ENCODE measurements at places on chromosomes 1 and 21.

DNA sequence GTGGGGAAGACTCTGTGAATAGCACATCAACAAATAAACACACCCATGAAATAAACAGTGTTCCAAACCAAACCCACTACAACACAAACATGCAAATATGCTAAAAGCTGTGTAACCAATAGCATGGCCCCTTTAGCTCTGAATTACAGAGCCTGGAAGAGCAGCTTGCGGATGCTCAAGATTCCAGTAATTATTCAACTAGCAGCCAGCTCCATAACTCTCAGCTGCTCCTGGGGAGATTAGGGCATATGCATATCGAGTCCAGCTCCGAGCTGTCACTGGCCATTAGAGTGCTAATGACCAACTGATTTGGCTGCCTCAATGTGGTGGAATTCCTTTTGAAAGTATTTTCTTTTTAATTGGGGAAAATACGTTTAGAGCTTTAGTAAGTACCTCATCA is 207.1 kb downstream of the HHAT start:
- no peak for DNase-seq

- DNase-seq, result no peak
Observed at GRCh38 chr1:57796616-57797015, 372.8 kb upstream of the DAB1 start.

DNA sequence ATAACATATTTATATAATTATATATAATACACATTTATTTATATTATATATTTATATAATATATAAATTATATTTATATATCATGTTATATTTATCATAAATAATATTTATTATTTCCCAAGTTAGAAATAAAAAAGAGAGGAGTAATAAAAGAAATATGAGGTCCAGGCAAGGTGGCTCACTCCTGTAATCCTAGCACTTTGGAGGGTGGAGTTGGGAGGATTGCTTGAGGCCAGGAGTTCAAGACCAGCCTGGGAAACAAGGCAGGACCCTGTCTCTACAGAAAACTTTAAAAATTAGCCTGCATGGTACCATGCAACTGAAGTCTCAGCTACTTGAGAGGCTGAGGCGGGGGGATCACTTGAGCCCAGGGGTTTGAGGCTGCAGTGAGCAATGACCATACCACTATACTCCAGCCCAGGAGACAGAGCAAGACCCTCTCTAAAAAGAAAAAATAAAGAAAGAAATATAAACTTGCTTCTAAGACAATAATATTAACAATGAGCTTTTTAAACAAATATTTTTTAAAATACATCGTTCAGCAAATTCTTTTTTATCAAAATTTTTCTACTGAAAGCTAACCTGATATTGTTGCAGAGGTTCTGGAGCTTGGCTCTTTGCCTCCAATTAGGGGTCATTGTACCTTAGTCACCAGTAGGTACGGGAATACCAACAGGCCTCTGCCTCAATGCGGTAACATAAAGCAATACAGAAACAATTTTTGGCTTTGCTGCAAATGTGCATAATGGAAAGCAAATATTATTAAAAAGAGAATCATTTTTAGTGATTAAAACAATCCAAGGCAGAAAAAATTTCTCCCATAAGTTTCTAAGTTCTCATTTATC is 290.0 kb downstream of the SETD4 start:
- DNase-seq, result no peak

DNA sequence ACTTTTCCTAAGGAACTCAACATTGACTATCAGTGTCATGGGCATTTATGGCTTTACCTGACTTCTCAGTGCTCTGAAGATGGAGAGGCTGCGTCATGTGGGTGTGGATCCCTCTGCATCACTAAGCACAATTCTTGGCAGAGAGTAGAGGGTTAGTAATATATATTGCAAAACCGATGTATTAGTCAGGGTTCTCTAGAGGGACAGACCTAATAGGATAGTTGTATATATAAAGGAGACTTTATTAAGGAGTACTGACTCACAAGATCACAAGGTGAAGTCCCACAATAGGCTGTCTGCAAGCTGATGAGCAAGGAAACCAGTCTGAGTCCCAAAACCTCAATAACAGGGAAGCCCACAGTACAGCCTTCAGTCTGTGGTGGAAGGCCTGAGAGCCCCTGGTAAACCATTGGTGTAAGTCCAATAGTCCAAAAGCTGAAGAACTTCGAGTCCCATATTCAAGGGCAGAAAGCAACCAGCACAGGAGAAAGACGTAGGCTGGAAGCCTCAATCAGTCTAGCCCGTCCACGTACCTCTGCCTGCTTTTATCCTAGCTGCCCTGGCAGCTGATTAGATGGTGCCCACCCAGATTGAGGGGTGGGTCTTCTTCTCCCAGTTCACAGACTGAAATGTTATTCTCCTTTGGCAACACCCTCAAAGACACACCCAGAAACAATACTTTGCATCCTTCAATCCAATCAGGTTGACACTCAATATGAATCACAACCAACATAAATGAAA is 159.7 kb upstream of the NRIP1 start:
- peak; percentile 16 for DNase-seq

GRCh38 chr1:205571747-205572146 is 60.1 kb downstream of the ELK4 start:
- DNase-seq, result no peak

DNA sequence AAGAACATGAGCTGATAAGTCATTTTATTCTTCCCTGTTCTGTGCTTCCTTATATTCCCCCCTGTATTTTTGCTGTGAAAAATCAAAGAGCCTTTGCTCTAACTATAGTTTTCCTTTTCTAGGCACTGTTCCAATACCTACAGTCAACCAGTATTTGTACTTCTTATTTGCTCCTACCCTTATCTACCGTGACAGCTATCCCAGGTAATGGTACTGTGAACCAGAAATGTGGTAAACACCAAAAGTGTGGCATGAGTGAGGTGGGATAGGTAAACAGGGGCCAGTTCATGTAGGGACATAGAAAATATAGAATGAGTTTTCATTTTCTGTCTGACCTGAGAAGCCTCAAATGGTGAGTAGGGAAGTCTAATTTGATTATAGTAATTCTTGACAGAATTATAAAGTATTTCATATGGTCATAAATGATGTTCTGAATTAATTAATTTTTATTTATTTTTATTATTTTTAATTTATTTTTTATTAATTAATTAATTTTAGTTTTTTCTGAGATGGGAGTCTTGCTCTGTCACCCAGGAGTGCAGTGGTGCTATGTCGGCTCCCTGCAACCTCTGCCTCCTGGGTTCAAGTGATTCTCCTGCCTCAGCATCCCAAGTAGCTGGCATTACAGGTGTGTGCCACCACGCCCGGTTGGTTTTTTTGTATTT is 22.9 kb upstream of the AXDND1 start:
- DNase-seq, result no peak

DNA sequence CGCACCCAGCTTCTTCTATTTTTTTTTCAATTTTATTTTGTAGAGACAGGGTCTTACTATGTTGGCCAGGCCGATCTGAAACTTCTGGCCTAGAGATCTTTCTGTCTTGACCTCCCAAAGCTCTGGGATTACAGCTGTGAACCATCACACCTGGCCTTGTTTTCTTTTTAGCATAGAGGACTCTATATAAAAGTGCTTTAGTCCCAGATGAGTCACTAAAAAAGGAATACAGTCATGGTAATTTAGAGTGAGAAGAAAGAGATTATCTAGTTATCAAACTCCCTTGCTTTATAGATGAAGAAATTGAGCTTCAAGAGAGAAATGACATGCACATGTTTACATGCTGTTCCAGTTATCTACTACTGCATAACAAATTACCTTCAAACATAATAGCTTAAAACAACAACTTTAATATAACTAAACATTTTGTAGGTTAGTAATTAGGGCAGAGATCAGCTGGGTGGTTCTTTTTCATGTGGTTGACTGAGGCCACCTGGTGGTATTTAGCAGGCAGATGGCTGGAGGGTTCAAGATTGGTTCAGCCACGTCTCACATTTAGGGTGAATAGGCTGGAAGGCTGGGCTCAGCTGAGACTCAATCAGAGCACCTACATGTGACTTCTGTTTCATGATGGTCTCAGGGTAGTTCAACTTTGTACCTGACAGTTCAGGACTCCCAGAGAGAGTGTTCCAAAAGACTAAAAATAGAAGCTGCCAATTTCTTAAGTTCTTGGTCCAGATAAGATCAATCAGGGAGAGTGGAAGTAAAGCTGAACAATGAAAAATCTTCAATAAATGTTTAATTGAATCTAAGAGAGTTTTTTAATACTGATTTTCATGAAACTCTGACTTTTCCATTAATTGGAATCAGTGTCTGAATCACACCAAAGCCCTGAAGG is 16.9 kb upstream of the MTF2 start:
- peak; percentile 34 for DNase-seq

GRCh38 chr1:8238141-8239038 is 79.5 kb upstream of the SLC45A1 start:
- DNase-seq, result no peak

DNA sequence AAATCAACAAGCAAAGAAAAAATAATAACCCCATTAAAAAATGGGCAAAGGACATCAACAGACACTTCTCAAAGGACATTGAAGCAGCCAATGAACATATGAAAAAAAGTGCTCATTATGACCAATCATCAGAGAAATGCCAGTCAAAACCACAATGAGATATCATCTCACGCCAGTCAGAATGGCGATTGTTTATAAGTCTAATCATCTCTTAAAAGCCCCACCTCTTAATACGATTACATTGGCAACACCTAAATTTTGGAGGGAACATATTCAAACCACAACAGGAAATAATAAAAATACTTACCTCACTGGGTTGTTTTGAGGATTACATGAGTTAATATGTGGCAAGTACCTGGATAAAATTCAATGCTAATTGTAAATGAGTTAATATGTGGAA is 57.1 kb upstream of the PLPPR4 start:
- DNase-seq, result no peak

- no peak for DNase-seq
Observed at GRCh38 chr1:218182455-218182854, 102.6 kb upstream of the RRP15 start.

DNA sequence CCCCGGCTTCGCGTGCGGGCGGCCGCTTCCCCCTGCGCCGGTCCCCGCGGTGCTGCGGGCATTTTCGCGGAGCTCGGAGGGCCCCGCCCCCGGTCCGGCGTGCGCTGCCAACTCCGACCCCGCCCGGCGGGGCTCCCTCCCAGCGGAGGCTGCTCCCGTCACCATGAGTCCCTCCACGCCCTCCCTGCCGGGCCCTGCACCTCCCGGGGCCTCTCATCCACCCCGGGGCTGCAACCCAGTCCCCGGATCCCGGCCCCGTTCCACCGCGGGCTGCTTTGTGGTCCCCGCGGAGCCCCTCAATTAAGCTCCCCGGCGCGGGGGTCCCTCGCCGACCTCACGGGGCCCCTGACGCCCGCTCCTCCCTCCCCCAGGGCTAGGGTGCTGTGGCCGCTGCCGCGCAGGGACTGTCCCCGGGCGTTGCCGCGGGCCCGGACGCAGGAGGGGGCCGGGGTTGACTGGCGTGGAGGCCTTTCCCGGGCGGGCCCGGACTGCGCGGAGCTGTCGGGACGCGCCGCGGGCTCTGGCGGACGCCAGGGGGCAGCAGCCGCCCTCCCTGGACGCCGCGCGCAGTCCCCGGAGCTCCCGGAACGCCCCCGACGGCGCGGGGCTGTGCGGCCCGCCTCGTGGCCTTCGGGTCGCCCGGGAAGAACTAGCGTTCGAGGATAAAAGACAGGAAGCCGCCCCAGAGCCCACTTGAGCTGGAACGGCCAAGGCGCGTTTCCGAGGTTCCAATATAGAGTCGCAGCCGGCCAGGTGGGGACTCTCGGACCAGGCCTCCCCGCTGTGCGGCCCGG is 159.2 kb downstream of the RUNX1 start:
- peak; percentile 34 for DNase-seq

- DNase-seq, result no peak
Observed at GRCh38 chr1:62438163-62438562, 1.3 kb downstream of the USP1 start.

DNA sequence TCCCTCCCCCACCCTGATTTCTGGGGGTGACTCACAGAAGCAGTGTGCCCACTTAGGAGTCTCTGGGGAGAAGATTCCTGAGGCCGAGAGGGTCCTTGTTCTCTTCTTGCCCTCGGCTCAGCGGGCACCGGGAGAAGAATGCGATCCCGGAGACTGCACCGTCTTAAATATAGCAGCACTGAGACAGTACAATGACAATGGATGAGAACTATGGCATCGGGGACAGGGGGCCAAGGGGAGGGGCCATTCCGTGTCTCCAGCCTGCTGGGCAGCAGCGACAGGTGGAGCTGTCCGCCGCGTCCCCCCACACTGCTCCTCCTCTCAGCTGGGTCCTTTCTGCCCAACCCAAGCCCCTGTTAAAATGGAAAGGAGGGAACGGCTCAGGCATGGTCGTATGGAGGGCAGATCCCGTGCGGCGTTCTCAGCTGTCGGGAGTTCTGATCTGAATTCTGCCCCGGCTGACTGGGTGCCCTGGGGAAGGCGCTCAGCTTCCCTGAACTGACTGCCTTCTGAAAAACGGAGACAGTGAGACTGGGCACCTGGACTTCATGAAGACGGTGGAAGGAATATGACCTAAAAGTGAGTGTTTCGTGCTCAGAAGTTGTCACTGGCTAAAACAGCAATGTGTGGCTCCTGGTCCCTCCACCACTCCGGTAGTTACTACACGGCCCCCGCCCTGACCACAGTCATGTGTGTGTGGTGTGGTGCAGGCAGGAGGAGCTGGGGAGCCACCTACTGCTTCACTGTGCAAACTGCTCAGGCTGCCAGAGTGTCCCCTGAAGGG is at the start of gene MYOM3:
TSS of gene MYOM3 (minus strand) at position 140 of the 784 bp plus-strand sequence. CDS start 3,499 bp downstream, outside the sequence.
- DNase-seq, result no peak

DNA sequence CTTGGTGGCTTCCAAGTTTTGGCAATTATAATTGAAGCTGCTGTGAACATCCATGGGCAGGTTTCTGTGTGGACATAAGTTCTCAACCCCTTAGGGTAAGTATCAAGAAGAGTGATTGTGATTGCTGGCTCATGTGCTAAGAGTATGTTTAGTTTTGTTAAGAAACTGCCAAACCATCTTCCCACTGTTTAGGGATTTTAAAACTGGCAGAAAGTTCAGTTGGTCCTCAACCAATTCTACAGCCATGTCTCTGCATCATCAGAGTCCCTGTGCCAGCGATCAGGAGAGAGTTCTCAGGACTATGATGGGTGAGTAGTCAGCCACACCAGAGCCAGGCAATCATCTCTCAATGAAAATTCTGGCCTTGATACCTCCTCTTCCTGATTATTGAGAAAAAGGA is 193.8 kb downstream of the ZC3H11B start:
- no peak for DNase-seq

DNA sequence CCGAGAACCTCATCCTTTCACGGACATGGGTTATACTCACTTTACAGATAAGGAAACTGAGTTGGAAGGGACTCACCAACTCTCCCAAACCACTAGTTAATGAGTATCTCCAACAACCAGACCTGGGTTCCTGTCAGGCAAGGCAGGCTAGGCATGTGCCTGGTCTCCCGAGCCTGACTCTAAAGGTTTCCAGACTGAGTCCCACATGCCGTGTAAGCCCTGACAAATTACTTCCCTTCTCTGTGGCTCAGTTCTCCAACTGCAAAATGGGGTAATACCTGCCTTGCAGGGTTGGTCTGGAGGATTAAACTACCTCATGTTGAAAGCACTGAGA is 34.3 kb downstream of the SSBP3 start:
- no peak for DNase-seq
